ENCODE measurements at places on chromosomes 7 and 10.

GRCh38 chr10:77892021-77892739 is 34.4 kb downstream of the DLG5 start:
- DNase-seq: no peak

DNA sequence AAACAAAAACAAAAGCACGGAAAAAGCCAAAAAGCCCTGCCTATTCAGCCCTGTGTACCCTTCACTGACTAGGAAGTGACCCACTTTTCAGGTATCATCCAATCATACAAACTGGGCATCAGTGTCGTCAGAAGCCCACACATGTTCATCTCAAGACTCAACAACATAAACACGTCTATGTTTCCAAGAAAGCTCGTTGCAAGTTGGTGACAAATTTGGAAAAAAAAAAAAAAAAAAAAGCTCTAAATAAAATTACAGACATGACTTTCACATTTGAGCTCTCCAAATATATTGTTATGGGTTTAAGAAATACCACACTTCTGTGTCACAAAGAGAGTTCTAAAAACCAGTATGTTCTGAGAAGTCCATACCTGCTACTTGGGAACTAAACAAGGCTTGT is 204.7 kb upstream of the KLF14 start:
- DNase-seq: peak; percentile 91

- no peak for DNase-seq
These were observed 164.9 kb upstream of the EEPD1 start for GRCh38 chr7:35988105-35988504.

DNA sequence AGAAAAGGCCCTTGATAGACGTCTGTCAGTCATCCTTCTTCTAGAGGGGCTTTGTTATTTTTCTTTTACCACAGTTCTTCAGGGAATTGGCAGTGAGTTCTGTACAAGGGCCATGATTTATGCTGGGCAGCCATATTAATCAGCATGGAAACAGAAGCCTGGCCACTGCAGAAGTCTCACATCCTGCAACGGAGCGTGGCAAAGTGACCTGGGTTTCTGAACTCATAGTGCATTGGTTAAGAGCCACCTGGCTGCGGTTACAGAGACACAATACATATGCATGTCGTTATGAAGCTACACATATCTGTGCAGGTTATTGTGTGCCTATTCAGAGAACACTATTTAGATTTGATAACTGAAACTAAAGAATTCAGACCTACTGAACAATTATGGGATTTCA is 419.4 kb upstream of the CELF2 start:
- no peak for DNase-seq

GRCh38 chr7:91776171-91776570 is 104.3 kb downstream of the MTERF1 start:
- no peak for DNase-seq

GRCh38 chr7:45712872-45713668 is 138.9 kb downstream of the ADCY1 start:
- DNase-seq: no peak

GRCh38 chr7:49563693-49564378 is 209.6 kb upstream of the VWC2 start:
- DNase-seq: no peak

GRCh38 chr7:91537260-91538152 is 273.3 kb downstream of the FZD1 start:
- DNase-seq: no peak

DNA sequence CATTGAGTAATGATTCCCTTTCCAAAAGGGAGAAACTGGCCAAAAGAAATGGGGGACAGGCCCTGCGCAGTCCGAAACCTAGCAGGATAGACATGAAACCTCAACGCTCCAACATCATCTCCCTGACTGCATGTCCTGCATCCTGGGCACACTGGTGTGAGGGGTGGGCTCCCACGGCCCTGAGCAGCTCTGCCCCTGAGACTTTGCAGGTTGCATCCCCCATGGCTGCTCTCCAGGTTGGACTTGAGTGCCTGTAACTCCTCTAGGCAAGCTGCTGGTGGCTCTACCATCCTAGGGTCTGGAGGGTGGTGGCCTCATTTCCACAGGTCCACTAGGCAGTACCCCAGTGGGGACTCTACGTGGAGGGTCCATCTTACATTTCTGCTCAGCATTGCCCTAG is 16.3 kb upstream of the CRYGN start:
- DNase-seq: no peak

- no peak for DNase-seq
These were observed 142.6 kb upstream of the PLPP4 start for GRCh38 chr10:120314442-120314841.

DNA sequence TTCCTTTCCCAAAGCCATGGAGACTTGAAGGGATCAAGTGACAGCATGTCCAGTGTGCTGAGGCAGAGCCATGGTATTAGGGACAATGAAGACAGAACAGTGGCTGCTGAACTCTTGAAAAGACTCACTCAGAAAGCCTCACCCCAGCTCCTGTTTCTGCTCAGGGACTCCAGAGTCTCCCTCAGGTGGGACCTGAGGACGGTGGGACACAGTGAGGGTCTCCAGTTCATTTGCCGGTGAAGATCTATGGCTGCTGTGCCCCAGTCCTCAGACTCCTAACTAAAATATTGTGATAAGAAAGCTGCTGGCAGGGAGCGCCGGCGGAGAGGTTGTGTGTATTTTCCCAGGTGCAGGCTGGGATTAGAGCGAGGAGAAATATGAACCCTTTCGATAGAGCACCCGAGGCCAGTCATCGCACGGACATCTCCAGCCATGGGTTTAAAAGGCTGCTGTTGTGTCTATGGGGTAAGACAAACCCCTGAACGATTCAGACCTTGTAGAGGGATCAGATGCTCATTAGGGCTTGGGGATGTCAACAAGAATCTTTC is 57.2 kb downstream of the C7orf25 start:
- no peak for DNase-seq

GRCh38 chr7:132500727-132501440 is 75.4 kb downstream of the PLXNA4 start:
- no peak for DNase-seq

GRCh38 chr10:70379581-70380176 is 2.7 kb downstream of the LRRC20 start:
- no peak for DNase-seq

GRCh38 chr7:150586785-150587152 is 19.6 kb downstream of the GIMAP4 start:
- no peak for DNase-seq

GRCh38 chr7:124076841-124077240 is 44.0 kb upstream of the TMEM229A start:
- no peak for DNase-seq

- no peak for DNase-seq
These were observed 53.7 kb upstream of the SEMA3A start for GRCh38 chr7:84248267-84248666.

GRCh38 chr10:95273393-95274312 is 17.1 kb downstream of the PDLIM1 start:
- DNase-seq: no peak

DNA sequence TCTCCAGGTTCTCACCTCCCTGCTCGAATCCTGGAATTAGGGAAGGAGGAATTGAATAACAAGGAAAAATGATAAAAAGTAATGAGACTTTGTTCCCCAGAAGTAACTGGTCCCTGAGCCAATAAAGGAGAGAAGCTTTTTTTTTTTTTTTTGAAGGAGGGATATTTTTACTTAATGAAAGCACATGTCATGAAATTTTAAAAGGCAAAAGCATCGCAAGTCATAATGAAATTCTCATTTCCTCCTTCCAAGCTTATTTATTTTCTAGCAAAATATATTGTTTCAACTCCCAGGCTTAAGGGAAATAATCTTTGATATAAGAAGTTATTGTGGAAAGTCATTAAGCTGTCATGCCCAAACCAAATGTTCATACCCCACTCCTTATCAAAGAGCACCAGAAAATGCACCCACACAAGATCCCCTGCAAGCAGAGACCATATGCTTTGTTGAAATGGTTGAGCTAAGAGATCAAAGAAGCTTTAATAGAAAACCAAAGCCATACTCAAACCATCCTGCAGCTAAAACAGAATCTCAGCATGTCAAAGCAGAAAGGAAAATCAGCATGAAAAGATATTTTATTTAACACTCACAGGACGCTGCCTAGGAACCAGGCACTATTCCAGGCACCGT is 16.7 kb upstream of the ABCC2 start:
- no peak for DNase-seq

DNA sequence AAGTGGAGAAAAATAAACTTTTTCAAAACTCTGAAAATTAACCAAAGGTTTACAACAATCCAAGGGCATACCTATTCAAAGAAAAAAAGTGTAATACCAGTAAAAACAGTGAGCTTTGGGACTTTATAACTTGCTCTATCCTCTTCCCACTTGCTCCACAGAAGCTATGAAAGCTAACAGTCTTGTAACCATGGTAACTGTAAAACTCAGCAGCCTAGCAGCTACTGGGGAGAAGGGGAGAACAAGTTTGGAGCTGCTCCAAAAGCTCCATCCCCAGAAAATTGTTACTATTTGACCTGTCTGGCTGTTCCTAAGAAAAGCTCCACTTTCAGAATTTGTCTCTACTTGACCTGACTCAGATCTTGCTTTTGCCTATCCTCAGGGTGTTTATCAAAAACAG is 191.5 kb downstream of the OTUD1 start:
- no peak for DNase-seq

DNA sequence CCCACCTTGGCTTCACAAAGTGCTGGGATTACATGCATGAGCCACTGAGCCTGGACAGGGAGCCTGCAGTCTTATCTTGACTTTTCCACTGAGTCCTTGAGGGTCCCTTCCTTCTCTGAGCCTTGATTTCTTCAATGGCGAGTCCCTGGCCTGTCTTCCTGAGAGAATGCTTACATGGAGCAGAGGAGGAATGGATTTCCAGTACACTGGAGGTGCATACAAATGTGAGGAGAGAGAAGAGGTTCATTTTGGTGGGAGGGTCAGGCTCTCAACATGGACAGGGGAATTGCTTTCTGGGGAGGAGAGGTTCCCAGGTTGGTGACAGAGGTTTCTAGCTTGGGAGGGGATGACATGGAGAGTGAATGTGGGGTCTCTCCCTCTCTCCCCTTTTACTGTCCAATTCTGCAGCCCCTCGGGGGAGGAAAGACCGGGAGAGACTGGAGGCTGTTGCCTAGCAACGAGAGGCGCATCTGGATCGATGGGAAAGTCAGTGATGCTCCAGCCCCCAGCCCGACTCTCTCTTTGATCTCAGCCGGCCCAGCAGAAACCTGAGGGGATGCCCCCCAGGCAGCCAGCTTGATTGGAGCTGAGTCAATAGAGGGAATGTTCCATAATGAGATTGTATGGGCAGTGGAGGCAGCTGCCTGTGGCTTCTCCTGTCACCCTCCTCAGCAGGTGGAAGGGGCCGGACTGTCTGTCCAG is 14.8 kb downstream of the SRRM3 start:
- no peak for DNase-seq

- DNase-seq: peak; percentile 4
These were observed 245.1 kb upstream of the AOAH start for GRCh38 chr7:36969376-36969775.

DNA sequence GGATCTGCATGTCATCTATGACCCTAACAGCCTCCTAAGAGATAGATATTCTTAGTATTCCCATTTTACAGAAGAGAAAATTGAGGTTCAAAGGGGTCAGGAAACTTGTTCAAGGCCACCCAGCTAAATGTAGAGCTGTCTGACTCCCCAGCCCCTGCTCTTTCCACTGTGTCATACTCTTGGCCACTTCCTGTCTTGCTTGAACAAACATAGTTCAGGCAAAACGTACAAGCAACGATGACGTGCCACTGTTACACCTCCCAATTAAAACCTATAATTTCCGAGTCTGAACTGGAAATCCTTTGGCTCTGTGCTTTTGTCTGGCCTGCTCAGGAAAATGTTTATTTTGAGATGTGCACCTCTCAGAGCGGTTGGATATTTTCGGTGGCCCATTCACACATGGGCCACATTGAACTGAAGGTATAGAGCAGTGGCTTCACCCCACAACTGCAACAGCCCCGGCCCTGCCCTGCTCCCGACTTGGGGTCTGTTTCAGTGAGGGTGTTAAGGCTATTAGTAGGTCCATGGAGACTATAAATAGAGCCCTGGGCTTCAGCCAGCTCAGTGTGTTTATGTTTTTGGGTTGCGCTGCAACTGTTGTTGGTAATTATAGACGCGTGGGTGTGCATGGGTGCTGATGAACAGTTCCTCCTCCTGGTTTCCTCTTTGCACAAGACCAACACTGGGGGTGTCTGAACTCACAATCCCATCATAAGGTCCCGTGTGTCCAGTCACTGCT is 172.3 kb upstream of the ADO start:
- peak; percentile 73 for DNase-seq

DNA sequence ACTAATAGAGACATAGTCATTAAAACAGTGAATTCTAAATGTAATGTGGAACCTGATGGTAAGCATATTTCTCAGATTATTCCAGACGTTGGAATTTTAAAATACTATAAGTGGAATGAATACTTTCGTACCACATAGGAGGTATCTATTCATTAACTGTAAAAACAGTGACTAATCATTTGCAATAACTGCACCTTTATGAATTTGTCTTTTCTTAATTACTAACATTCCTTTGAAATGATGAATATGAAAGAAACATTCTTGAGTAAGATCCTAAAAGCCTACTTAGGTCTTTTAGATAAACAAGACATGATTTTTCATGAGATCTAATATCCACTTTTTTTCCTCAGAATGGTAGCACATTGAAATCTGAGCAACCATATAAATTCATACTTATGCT is 549.0 kb upstream of the LRRN3 start:
- DNase-seq: no peak

GRCh38 chr10:15393139-15393825 is 22.2 kb upstream of the FAM171A1 start:
- DNase-seq: no peak

DNA sequence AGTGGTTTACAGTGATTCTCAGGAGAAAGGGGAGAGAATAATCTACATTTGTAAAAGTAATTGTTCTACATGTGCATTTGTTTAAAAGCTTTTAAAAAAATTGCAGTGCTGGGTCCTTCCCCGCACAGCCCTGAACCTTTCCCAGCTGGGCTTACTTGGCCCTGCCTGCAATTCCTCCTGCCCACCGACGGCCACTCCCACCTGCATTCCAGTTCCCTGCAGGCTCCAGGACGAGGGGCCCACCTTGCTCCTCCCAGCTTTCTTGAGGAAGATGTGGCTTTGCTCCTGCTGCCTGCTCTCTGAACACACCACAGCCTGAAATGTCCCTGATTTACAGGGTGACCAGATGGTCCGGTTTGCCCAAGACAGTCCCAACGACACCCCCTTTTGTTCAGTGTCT is 222.7 kb downstream of the PRPF18 start:
- no peak for DNase-seq

DNA sequence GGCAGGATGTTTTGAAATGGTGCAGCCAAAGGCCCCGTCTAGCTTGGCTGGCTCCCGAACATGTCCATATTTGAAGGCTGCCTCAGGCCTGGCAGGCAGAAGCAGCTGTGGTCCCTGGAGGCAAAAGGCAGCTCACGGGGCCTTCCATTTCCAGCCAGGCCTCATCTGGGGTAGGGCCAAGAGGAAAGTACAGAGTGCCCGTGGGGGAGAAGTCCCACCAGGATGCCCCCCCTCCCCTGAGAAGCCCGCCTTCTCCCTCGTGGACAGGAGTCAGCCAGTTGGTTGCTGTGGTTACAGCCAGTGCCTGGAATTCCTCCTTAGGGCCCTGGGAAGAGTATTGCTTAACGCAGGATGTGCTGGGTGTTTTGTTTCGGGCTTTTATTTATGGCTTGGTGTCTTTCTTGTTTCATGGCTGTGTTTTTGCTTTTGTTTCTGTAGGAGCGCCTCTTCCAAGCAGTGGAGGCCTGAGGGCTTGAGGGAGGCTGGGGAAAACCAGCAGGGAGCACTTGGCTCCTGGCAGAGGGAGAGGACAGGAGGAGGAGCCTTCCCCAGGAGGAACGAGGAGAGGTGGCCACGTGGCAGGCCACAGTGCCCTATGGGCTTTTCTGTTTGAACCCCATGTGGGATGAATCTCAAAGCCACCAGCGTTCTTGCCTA is 45.4 kb downstream of the CHST3 start:
- DNase-seq: no peak
